Parietal lobe (tissue), 2 donors: ENCODE measurements at places on chromosomes 4 and X. TPM values are rescaled to one million over a fixed set of nuclear protein-coding genes. Genes with fewer than 3 reads are reported as not detected.

The ASMT gene
- total RNA-seq, result not detected

The TCEAL5 gene
- 6.6 TPM for total RNA-seq

The BST1 gene
- 0.94 TPM for total RNA-seq

The MAGEA3 gene
- not detected for total RNA-seq

The AVPR2 gene
- not detected for total RNA-seq

The PRR32 gene
- total RNA-seq, result not detected

The UGT2B10 gene
- total RNA-seq, result not detected

The AFM gene
- not detected for total RNA-seq

The HERC5 gene
- total RNA-seq, result 1.6 TPM

The CT55 gene
- 0.31 TPM for total RNA-seq

The SORCS2 gene
- 8.1 TPM for total RNA-seq

The PABPC1L2A gene
- total RNA-seq, result 0.94 TPM

The GAGE2A gene
- total RNA-seq, result not detected

The SORBS2 gene
- total RNA-seq, result 156 TPM

The GBA3 gene
- not detected for total RNA-seq

The REPS2 gene
- 24.4 TPM for total RNA-seq

The CPLX1 gene
- total RNA-seq, result 2.5 TPM

The HTR2C gene
- 2.8 TPM for total RNA-seq

The CFAP47 gene
- 5.6 TPM for total RNA-seq
